Activated naive CD4-positive, alpha-beta T cell treated with anti-CD3 and anti-CD28 coated beads, Interleukin-2, amount 50 U/mL, for 72 hours (primary cell): ENCODE measurements at places on chromosomes 3 and 15. TPM values are rescaled to one million over a fixed set of nuclear protein-coding genes. Genes with fewer than 3 reads are reported as not detected.

- no peak for DNase-seq
Observed at GRCh38 chr15:65259367-65259797, 27.3 kb downstream of the PARP16 start.

GRCh38 chr3:98780343-98780742 is 17.2 kb downstream of the ST3GAL6 start:
- no peak for DNase-seq

- no peak for DNase-seq
Observed at GRCh38 chr15:71146580-71146982, 31.3 kb downstream of the THSD4 start.

GRCh38 chr3:12990781-12991480 is 82.3 kb downstream of the IQSEC1 start:
- DNase-seq = no peak

DNA sequence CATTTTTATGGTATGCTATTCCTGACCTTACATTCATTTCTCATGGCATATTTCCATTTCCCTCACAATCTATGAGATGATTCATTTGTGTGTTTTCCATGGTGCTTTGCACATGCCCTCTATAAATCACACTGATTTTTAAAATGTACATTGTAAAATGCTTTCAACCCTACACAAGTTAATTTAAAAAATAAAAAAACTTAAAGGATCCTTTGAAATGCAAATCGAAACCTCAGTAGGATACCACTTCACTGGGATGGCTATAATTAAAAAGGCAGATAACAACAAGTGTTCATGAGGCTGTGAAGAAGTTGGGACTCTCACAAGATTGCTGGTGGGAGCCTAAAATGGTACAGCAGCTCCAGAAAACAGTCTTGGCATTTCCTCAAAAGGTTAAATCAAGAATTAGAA is 83.5 kb downstream of the FMN1 start:
- no peak for DNase-seq

DNA sequence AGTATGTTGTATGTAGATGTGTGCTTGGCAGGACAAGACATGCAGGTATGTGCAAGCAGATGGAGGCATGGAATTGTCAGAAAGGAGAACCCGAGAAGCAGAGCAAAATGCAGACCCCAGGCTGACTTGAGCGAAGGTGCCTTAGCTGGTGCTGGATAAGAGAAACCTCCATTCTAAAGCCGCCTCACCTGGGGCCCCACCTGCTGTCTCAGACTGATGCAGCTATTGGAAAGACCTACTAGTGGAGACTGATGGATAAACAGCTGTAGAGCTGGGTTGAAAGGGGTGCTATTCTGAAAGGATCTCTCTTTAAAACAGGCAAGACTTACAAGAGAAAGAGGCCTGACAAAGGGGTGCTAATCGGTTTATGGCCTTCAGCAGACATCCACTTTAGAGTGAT is 86.2 kb downstream of the EPHB1 start:
- no peak for DNase-seq

- no peak for DNase-seq
Observed at GRCh38 chr3:84998545-84998944, 39.8 kb downstream of the CADM2 start.

DNA sequence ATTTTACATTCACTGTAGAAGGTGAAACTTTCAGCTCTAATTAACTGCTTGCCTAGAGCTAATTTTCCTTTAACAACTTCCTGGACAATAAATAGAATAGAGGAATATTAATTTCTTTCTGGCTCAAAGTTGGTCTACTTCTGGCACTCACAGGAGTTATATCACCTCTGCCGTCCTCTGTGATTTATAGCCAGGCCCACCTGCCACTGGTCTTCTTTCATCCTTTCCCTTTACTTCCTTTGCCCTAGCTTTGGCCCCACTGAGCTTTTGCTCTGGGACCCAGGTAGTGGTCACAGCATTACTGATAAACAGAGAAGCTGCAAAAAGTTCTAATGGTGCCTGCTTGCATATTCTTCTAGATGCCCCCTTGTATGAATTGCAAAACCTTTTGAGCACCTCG is 49.3 kb upstream of the ABHD10 start:
- no peak for DNase-seq

DNA sequence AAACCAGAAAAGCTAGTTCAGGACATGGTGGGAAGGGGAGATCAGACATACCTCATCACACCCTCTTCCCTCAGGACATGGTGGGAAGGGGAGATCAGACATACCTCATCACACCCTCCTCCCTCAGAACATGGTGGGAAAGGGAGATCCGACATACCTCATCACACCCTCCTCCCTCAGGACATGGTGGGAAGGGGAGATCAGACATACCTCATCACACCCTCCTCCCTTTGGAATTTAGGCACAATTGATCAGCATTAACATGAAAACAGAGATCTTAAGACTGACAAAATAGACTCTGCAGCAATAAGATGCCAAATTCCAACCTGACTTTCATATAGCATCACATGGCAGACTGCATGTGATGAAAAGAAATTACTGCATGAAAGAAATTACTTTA is 412.7 kb upstream of the ZNF717 start:
- no peak for DNase-seq

Gene KBTBD13
- not detected for total RNA-seq

- DNase-seq = no peak
Observed at GRCh38 chr3:186217820-186218164, 108.9 kb upstream of the ETV5 start.

Gene DAG1
- 10.1 TPM for total RNA-seq

DNA sequence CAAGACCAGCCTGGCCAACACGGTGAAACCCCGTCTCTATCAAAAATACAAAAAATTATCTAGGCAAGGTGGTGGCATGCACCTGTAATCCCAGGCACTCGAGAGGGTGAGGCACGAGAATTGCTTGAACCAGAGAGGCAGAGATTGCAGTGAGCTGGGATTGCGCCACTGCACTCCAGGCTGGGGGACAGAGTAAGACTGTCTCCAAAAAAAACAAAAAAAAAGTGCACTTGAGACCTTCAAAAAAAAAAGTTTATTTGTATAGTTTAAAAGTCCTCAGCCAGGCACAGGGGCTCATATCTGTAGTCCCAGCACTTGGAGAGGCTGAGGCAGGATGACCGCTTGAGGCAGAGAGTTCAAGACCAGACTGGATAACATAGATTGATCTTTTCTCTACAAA is 2.1 kb downstream of the PBRM1 start:
- no peak for DNase-seq

DNA sequence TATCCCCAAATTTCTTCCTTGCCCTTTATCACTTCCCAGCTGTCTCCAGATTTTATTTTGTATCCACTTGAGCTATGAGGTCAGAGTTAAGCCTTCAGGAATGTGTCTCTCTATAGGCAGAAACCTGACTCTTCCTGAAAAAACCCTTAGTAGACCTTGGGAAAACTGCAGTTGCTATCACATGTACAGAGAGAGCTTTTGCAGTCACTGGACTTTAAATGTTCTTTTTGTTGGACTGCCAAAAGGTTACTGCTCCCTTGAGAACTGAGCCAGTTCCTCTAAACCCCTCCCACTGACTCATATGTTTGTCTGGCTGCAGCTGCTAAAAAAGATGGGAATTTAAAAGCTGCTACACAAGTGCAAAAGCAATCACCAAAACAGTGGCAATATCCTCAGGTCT is 169.1 kb upstream of the CCDC54 start:
- no peak for DNase-seq

Gene RTP2
- total RNA-seq = not detected

Gene MESP2
- total RNA-seq = not detected

Gene HYAL2
- 6.1 TPM for total RNA-seq

- DNase-seq = no peak
Observed at GRCh38 chr3:46865031-46865507, 1.8 kb upstream of the MYL3 start.

DNA sequence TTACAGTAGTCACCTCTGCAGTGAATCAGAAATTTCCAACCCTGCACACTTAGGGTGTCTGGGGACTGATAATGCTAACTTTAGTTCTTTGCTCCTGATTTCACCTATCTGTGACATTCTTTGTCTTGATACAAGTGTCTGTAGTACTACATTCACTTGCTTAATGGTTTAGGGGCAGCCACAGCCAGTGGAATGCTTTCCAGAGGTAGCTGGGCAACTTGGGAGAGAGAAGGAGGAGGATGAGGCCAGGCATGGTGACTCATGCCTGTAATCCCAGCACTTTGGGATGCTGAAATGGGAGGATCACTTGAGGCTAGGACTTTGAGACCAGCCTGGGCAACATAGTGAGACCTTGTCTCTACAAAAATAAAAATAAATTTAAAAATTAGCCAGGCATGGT is 8.5 kb downstream of the BAHD1 start:
- no peak for DNase-seq

DNA sequence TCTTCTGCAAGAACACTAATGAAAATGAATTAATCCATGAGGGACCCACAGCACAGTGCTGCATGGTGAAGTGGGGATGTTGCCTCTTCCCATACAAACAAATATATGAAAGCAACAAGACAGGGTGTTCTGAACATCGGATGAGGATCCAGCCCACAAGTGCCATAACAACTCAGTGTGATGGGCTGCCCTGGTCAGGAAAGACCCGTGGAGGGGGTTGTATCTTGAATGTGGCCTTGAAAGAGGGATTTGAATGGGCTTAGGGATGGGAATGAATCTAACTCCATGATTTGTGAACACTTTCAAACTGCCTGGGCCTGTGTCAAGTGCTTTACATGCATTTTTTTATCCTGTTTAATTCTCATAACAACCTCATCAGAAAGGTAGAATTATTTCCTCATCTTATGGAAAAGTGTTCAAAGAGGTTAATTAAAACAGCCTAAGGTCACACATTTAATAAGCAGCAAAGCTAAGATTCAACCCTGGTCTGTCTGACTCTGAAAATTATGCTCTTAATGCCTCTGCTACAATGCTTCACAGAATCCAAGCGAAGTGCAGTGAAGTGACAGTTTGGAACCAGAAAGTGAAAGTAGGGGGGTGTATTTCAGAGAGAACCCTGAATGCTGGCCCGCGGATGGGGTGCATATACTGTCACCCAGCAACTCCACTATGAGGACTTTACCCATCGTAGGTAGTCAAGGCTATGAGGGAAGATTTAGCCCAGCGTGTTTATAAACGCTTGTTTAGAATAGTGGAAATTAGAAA is 65.6 kb upstream of the HEG1 start:
- DNase-seq = no peak

- no peak for DNase-seq
Observed at GRCh38 chr15:26864664-26865191, 2.1 kb upstream of the GABRA5 start.

DNA sequence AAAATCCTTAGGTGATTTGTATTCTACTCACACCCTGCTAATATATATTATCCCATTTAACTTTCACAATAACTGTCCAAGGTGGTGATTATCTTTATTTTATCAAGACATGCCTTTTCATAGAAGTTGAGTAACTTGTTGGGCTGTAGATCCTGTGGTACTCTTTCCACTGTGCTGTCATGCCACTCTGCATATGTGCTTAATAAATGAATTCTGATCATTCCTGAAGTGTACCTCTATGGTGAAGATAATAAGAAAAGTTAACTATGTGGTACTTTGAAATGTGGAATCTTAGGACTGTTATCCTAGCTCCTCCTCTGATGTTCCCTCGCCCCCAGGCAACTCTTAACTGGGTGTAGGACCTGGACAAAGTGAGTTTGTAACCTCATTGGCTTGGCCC is 5.2 kb downstream of the SNRK start:
- no peak for DNase-seq

DNA sequence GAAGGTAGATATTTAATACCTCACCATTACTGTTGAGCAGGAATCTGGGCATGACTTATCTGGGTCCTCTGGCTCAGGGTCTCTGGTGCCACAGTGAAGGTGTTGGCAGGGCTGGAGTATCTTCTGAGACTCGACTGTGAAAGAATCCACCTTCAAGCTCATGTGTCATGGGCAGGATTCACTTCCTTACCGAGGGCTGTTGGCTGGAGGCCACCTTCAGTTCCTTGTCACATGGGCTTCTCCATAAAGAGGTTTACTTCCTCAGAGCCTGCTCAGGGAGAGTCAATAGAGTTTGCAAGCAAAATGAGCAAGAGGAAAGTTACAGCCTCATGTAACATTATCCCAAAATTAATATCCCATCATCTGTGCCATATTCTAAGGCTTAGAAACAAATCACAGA is 459.5 kb downstream of the NR2F2 start:
- no peak for DNase-seq

Gene LRRC15
- not detected for total RNA-seq

DNA sequence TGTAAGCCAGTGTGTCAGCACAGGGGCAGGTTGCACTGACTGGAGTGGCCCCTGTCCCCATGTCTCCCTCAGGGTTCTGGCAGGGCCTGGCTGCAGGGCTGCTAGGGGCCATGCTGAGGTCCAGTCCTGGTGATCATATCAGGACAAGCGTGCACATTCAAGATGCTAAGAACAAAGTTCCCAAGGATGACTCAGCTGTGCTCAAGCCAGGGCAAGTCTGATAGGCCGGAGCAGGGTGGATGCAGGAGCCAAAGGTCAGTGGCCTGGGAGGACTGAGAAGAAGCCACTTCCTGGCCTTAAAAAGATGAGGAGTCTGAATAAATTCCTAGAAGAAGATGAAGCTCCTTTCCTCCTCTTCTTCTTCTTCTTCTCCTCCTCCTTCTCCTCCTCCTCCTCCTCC is 353.2 kb downstream of the AGBL1 start:
- no peak for DNase-seq

Gene APBA2
- 16.4 TPM for total RNA-seq

DNA sequence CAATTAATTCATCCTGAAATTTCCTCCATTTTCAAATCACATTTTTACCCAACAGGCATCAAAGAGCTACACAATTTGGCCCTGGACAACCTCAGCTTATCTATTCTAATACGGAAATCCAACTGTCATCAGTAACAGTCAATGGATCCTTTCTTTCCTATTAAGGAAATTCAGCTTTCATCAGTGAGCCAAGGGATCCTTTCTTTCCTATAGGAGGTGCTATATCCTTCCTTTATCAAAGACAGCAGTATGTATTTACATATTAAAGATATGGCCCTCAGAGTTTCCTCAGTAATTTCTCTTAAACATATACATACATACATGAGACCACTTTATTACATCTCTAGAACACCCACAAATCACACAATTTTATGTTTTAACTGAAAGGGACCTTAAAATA is 10.1 kb downstream of the DHX36 start:
- DNase-seq = no peak

Gene CCR3
- not detected for total RNA-seq

Gene LRRC28
- 27.7 TPM for total RNA-seq

DNA sequence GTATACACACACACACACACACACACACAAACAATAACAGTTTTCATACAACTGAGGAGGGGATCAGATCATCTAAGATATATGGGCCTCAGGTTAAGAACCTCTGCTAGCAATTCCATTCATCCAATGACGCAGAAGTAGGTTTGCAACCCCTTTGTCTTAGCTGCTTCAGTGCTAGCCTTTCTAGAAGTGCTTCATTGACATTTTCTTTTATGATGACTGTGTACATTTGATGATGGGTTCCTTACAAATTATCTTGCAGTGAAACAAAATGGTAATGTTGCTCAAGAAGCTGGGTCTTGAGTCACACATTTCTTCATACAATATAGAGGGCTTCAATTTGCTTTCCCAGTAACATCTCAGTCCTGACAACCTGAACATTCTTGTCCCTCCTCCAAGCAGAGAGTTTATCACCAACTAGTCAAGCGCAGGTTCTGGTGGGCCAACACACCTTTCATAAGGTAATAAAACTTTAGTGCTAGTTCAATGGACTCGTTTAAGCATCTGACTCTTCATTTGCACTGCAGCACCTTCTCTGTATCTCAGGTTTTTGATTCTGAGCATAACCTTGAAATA is 269.5 kb downstream of the CNTN3 start:
- DNase-seq = no peak
